Stimulated activated CD4-positive, alpha-beta T cell treated with anti-CD3 and anti-CD28 coated beads, Interleukin-2, amount 100 ng/mL, for 24 hours (primary cell): ENCODE measurements at places on chromosomes 1 and 21.

DNA sequence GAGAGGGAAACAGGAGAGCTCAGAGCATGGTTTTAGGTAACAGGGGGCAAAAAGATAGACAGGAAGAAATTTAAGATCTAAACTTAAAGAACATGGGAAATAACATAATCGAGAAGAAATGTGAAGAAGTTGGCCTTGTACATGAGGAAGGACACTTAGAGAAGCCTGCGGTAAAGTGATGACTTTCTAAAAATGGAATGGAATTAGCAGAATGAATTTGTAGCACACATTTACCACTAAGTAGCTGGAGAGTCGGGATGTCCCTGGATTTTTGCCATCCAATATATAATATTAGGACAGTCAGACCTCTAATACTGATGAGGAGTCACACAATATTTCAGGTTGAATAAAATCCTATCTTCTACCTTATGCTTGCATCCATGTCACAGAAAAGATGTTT, 77.7 kb upstream of the C1orf87 start:
- DNase-seq, result no peak

DNA sequence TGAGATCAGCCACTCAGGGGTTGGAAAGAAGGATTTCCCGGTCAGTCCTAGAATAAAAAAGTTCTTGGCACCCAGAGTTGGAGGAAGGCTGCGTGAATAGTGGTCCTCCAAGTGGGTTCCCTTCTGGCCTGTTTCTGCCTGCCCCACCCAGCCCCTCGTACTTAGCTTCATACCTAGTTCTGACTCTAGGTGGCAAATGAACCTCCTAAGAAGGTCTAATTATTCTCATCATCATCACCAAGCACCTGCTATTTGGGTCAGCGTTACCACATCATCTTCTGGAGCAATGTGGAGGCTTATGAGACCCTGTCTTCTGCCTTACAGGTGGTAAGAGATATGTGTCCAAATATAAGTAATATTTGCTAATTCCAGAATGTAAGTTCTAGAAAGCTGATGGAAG, 35.9 kb upstream of the NFASC start:
- DNase-seq, result no peak

DNA sequence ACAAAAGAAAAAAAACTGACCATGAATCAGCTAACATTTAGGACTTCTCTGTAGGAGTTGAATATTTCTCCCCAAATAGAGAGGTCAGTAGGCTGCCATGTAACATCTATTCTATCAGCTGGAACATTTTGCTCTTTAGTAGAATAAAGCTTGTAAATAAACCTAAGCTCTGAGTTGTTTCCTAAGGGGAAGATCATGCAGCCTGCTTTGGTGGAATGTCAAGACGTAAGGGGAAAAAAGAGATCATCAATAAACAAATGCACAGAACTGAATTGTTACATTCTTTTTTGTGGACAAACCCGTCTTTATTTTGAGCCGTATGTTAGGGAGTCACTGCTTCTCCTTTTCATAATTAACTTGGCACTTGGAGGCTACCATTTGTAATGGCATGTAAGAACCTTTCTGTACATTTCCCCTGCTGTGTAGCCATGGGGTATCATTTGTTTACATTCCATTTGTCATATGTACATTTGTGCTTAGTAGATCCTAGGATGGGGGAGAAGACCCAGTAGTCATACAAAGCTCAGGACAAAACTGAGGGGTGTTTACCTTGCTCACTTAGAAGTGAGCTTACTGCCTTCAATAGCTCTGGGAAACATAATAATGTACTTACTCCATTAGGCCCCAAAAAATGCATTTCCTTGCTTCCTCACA, 10.8 kb upstream of the PALMD start:
- DNase-seq, result no peak

DNA sequence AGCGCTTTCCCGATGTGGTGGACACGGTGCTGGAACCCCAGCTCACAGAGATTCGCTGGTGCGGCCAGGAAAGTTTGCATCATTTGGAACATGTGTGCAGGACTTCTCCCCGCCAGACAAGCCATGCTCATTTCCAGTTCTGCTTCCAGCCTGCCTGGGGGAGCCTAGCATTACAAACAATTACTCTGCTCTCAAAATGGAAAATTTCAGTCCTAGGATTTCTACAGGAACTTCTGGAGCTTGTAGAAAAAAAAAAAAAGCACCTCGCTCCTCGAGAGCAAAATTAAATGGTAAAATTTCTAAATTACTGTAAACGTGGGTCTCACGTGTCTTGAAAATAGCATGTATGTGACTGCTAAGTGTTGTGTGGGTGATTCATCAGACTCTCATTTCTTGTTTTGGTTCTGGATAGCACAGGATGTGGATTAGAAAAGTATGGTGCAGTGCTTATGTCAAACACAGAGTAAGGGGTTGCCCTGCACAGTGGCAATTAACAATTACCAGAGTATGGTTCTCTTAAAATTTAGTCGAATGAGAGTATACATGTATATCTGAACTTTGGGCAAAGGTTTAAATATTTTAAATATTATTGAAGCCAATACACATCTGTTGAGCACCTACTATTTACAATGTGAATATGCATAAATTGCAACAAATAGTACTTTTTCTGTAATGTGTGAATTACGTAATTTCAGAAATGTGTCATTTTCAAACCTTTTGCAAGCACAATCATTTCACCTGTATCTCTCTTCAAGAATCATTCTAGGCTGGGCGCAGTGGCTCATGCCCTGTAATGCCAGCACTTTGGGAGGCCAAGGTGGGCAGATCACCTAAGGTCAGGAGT, 61.8 kb upstream of the PTGFRN start:
- no peak for DNase-seq

- peak; percentile 30 for DNase-seq
Observed at GRCh38 chr1:8422510-8423268, 104.8 kb downstream of the SLC45A1 start.

DNA sequence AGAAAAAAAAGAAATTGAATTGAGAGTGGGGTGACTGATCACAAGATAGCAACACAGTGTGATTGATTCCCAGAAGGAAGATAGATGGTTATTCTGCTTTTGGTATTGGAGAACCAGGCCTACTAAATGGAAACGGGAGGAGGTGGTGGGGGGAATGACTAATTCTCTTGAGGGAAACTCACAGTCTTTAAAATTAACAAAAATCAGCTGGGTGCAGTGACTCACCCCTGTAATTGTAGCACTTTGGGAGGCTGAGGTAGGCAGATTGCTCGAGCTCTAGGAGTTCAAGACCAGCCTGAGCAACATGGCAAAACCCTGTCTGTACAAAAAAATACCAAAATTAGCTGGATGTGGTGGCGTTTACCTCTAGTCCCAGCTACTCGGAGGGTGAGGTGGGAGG, 134.6 kb upstream of the PDE4B start:
- no peak for DNase-seq

- no peak for DNase-seq
Observed at GRCh38 chr1:220219865-220220698, 52.2 kb downstream of the RAB3GAP2 start.

- DNase-seq, result peak; percentile 65
Observed at GRCh38 chr1:84724128-84724860, 34.0 kb upstream of the SSX2IP start.

- no peak for DNase-seq
Observed at GRCh38 chr1:36212782-36213181, 11.5 kb upstream of the THRAP3 start.

DNA sequence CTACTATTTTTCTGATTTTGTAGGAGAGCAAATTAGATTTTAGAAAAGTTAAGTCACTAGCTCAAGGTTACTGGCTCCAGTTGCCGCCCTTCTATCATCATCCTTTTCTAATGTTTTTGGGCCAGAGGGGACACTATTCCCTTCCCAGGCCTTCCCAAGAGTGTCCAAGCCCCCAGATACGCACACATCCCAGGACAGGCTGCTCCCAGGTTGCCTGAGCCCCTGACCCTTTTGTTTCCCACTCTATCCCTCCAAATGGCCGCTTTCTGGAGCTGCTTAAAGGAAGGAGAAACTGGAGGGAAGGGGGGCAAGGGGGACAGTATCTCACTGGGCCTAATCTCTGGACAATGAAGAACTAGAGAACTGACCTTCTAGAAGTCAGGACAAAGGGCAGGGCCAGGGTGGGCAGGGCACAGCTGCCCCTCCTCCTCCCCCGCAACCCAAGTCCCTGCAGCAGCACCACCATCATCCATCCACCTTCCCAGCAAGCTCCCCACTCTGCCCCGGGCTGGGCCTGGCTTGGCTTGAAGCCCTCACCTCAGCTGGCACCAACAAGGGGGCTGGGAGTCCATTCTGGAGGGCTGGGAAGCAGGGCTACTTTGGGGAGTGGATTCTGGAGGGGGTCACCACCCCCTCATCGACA, 1.1 kb upstream of the MAP7D1 start:
- DNase-seq, result peak; percentile 14
